ENCODE measurements at places on chromosomes 11 and 22.

DNA sequence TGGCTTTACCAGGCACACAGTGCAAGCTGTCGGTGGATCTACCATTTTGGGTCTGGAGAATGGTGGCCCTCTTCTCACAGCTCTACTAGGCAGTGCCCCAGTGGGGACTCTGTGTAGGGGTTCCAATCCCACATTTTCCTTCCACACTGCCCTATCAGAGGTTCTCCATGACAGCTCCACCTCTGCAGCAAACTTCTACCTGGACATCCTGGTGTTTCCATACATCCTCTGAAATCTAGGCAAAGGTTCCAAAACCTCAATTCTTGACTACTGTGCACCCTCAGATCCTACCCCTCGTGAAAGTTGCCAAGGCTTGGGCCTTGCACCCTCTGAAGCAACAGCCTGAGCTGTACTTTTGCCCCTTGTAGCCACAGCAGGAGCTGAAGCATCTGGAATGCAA lies 108.1 kb downstream of the SOX6 start:
- no peak for DNase-seq

- peak; percentile 53 for DNase-seq
Observed at GRCh38 chr22:35558031-35558430, 17.4 kb downstream of the RASD2 start.

GRCh38 chr11:2780850-2781407 lies 81.1 kb upstream of the KCNQ1OT1 start:
- DNase-seq: peak; percentile 31

- DNase-seq: no peak
Observed at GRCh38 chr11:88303037-88303436, 34.5 kb downstream of the CTSC start.

DNA sequence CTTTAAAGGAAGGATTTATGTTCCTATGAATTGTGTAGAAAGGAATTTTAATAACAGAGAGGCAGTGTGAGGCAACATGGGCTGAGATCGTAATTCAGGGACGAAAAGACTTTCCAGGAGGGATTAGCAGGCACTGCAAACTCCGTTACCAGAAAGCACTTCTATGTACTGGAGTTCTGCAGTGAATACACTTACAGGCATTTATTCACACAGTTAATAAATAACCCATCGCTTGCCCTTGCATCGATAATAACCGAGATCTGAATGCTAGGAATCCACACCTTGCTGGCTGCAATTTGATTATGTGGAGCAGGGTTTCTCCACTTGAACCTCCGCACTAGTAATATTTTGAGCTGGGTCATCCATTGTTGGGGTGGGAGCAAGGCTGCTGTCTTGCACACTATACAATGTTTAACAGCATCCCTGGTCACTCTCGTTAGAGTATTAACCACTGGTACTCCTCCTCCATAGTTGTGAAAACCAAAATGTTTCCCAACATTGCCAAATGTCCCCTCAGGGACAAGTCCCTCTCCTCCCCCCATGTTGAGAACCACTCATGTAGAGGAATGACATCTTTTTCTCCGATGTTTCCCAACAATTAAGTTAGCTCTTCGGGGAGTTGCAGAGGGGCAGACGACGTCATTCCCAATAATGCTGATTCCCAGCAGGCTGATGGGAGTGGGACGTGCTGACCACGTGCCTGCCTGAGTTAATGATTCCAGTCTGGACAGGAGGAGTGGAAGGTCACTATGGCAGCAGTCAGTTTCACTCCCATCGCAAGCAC lies 99.5 kb downstream of the SNX19 start:
- DNase-seq: no peak

GRCh38 chr22:31631436-31631835 lies 30.6 kb downstream of the PISD start:
- no peak for DNase-seq

DNA sequence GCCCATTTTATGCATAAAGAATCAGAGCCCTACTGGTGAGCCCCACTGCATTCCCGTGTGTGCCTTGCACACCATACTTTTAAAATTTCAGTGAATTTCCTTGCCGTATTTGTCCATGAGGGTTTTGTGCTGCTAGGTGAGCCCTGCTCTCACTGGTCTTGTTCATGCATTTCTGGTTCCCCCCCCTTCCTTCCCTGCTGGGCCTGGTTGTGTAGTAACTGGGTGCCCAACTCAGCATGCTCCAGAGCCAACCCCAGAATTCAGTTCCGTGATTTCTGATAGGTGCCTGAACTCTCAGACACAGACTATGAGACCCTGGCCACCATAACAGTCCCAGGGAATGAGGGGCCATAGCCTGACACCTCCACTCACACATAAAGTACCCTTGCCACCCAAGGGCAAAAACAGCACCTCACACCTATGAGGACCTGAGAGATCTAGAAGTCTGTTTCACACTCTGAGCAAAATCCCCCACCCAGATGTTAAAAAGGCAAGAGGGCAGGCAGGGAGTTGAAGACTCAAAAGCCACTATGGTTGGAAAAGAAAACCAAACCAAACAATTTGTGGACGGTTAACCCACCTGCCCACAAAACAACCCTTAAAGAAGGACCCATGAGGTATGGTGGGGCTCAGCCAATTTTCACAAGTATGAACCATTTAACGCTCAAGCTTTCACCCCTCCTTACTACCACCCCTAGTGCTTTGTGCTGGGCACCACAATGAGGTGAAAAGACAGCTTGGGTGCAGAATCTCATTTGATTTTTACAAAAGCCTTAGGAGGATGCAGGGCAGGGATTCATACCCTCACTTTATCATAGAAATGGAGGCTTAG lies 16.8 kb upstream of the IL10RA start:
- DNase-seq: no peak

GRCh38 chr11:66333896-66334604 lies 2.2 kb downstream of the RIN1 start:
- DNase-seq: no peak

GRCh38 chr22:30250039-30250565 lies 3.5 kb upstream of the LIF start:
- DNase-seq: no peak

- DNase-seq: peak; percentile 88
Observed at GRCh38 chr11:64146036-64146955, 19.6 kb downstream of the MACROD1 start.
